Activated CD4-positive, alpha-beta memory T cell treated with anti-CD3 and anti-CD28 coated beads, Interleukin-2, amount 10 ng/mL, durations not matched to agents 7 days and 5 days (primary cell): ENCODE measurements at places on chromosomes 4 and X. TPM values are rescaled to one million over a fixed set of nuclear protein-coding genes. Genes with fewer than 3 reads are reported as not detected.

Gene ANKRD50
- total RNA-seq: 0.18 TPM

Gene MMRN1
- 1.2 TPM for total RNA-seq

Gene ARHGEF6
- total RNA-seq: 119 TPM

Gene SLC9A6
- total RNA-seq: 18.6 TPM

Gene NSUN7
- total RNA-seq: 0.48 TPM

Gene RAB40AL
- total RNA-seq: 0.28 TPM

Gene IRS4
- not detected for total RNA-seq

Gene NXF2
- total RNA-seq: not detected

Gene LPAR4
- total RNA-seq: not detected

- no peaks in the 10 kb centered on the region for H3K36me3 ChIP-seq
- no peak overlapping the region for H3K27ac ChIP-seq
- H3K4me1 ChIP-seq: no peaks in the 10 kb centered on the region
- DNase-seq: no peak
These were observed 130.4 kb downstream of the MSL3 start for GRCh38 chrX:11888421-11888820.

DNA sequence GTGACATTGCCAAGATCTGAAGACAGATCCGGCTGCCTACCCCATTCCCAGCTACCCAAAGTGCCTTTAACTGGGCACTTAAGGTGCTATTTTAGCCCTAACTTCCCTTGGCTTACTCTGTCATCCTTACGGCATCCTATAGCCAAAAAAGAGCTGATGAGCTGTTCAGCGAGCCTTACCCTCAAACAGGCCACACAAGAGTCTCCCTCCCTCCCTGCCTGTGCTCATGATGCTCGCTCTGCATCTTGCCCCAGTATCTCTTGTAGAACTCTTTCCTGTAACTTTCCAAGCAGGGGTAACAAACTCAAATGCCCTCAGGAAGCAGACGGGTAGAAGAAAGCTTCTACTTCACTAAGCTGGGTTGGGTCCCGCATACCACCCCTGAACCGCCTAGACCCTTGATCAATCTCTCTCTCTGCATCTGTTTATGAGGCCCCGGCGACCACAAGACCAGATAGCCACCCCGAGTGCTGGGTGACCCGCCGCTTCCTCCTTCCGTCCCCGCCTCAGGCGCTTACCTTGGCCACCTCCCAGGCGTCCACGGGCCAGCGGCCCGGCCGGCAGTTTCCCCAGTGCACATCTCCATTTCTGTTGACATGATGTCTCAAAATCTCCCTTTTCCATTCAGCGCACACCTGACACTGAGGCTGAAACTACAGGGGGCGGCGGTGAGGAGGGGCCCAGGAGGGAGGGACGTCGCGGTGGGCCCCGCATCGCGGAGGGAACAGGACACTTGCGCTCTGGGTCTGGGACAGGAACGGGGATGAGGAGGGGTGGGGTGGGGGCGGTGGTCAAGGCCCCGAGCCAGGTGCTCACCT, 663 bp downstream of the CXorf38 start:
- H3K4me3 ChIP-seq: peak overlapping the region; percentile 96
- peak overlapping the region; percentile 93 for H3K27ac ChIP-seq
- peak; percentile 44 for DNase-seq
- peaks cover 34% of the 10 kb centered on the region for H3K36me3 ChIP-seq
- H3K4me1 ChIP-seq: peaks cover 26% of the 10 kb centered on the region

DNA sequence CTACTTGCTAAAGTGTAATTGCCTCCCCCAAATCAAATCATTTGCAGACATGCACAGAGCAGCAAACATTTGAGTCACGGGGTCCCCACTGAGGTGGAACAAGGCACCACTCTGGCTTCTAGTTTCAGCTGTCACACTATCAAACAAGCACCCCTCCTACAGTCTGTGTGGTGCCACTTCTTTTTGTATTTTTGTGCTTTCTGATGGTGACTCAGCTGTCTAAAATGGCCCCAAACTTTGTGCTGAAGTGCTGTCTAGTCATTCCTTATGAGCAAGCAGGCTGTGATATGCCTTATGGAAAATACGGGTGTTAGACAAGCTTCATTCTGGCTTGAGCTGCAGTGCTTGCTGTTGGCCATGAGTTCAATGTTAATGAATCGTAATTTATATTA, 15.4 kb downstream of the IGFBP7 start:
- H3K27me3 ChIP-seq: peaks cover 47% of the 10 kb centered on the region
- no peak for DNase-seq
- H3K36me3 ChIP-seq: no peaks in the 10 kb centered on the region
- H3K27ac ChIP-seq: no peak overlapping the region
- H3K4me1 ChIP-seq: no peaks in the 10 kb centered on the region

DNA sequence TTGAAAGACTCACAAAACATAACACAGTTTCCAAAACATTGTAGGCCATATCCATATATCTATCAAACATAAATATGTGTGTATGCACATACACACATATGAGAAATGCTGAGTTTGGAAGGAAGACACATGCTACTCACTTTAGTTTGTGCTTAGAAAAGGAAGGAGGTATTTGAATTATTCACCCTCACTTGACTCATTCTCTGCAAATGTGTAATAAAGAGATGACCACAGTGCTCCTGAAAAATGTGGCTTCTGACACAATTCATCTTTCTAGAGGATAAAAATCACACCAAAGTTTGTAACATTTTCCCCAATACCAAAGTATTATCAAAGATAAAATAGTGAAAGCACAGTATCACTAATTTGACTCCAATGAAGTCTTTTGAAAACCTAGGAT, 950.1 kb downstream of the FAT4 start:
- DNase-seq: no peak
- no peak overlapping the region for H3K27ac ChIP-seq
- no peaks in the 10 kb centered on the region for H3K36me3 ChIP-seq
- no peak overlapping the region for H3K4me3 ChIP-seq
- H3K4me1 ChIP-seq: no peaks in the 10 kb centered on the region

GRCh38 chr4:81786766-81787165, 315.1 kb upstream of the RASGEF1B start:
- DNase-seq: no peak
- no peak overlapping the region for H3K27ac ChIP-seq
- H3K36me3 ChIP-seq: no peaks in the 10 kb centered on the region
- H3K4me3 ChIP-seq: no peak overlapping the region
- peaks cover 13% of the 10 kb centered on the region for H3K4me1 ChIP-seq

GRCh38 chr4:128906581-128906980, 97.1 kb downstream of the JADE1 start:
- no peak for DNase-seq
- no peak overlapping the region for H3K4me3 ChIP-seq
- no peaks in the 10 kb centered on the region for H3K27me3 ChIP-seq

- no peaks in the 10 kb centered on the region for H3K4me1 ChIP-seq
- no peak overlapping the region for H3K4me3 ChIP-seq
- no peaks in the 10 kb centered on the region for H3K36me3 ChIP-seq
- H3K27me3 ChIP-seq: no peaks in the 10 kb centered on the region
These were observed 121.4 kb downstream of the NHS start for GRCh38 chrX:17496407-17496806.

GRCh38 chrX:118637997-118638396, 89.4 kb upstream of the IL13RA1 start:
- no peak overlapping the region for H3K27ac ChIP-seq
- no peak overlapping the region for H3K4me3 ChIP-seq
- H3K27me3 ChIP-seq: no peaks in the 10 kb centered on the region
- H3K4me1 ChIP-seq: no peaks in the 10 kb centered on the region

DNA sequence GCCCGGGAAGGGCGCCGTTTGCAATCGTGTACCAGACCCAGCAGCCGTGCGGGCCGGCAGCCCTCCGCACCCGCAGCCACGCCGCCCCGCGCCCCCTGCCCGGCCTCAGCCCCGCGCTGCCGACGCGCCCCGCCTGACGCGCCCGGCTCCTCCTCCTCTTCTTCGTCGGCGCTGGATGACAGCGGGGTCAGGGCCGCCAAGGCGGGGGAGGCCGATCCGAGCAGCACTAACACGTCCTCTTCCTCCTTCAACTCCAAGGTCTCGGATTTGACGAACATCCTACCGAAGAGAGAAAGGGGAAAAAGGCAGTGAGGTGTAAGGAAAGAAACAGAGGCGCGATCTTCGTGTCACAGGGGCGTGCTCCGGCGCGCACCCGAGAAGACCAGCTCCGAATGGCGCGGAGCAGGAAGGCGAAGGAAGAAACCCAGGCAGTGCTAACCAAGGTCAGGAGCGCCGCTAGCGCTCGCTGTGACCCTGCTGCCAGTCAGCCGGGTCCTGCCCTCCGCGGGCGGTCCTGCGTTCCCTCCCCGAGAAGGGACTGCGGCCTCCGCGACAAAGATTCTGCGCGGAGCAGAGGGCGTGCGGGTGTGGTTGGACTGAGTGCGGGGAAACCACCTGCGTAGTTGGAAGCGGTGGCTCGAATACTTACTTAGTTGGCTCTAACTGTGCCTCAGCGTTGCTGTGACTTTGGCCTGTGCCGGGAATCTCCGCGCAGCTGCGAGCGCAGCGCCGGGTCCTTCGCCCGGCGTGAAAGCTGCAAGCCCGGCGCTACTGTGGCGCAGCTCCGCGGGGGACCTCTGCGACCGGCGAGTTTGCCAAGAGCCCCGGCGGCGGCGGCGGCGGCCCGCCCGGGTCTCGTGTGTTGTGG, 548 bp downstream of the NEUROG2 start:
- peak overlapping the region; percentile 47 for H3K27ac ChIP-seq
- peaks cover 7% of the 10 kb centered on the region for H3K36me3 ChIP-seq
- peaks cover 64% of the 10 kb centered on the region for H3K4me1 ChIP-seq

GRCh38 chrX:96984538-96984937, 100.8 kb downstream of the RPA4 start:
- no peak for DNase-seq
- no peaks in the 10 kb centered on the region for H3K4me1 ChIP-seq
- H3K27ac ChIP-seq: no peak overlapping the region
- H3K4me3 ChIP-seq: no peak overlapping the region
- H3K36me3 ChIP-seq: no peaks in the 10 kb centered on the region
- no peaks in the 10 kb centered on the region for H3K27me3 ChIP-seq

DNA sequence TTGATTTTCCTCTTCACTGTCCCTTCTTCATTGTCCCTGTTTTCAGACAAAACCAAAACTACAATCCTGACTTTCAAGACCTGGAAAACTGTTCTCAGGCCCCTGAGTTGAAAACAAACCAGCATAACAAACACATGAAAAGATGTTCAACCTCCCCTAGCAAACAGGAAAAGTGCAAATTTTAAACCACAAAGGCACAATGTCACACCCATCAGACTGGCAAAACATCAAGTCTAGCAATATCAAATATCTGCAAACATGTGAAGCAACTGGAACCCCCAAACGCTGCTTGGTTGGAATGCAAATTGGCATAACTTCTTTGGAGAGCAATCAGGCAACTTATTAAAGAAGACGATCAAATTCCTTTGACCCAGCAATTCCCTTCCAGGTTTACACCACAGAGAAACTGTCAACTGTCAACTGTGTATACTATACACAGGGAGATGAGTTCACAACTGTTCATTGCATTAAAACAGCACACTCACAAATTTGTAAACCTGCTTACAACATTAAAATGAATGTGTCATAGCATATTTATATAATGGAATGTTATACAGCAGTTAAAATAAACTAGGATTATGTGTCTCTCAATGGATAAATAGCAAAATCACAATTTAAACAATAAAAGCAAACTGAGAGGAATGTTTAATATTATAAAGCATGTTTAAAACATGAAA, 7.0 kb downstream of the USP46 start:
- no peaks in the 10 kb centered on the region for H3K27me3 ChIP-seq
- peak overlapping the region; percentile 4 for H3K4me3 ChIP-seq
- peaks cover 49% of the 10 kb centered on the region for H3K36me3 ChIP-seq
- peak overlapping the region; percentile 55 for H3K27ac ChIP-seq
- DNase-seq: no peak

DNA sequence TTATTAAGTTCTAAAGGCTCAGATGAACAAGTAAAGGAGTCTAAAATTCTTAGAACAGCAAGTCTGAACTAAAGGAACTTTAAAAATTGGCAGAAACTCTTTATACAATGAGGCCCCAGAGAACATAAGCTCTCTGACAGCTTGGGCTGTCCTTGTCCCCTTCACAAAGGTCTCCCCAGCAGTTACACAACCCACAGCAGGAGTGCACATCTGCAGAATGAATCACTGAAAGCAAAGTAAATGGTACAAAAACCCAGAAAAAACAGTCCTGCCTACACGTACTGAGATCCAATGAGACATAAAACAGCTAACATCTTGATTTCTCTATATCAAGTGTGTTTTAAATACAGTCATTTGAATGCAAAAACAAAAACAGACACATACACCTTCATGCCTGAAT, 18.7 kb downstream of the RBBP7 start:
- H3K4me3 ChIP-seq: no peak overlapping the region
- DNase-seq: no peak
- peaks cover 61% of the 10 kb centered on the region for H3K36me3 ChIP-seq
- no peak overlapping the region for H3K27ac ChIP-seq
- no peaks in the 10 kb centered on the region for H3K27me3 ChIP-seq

DNA sequence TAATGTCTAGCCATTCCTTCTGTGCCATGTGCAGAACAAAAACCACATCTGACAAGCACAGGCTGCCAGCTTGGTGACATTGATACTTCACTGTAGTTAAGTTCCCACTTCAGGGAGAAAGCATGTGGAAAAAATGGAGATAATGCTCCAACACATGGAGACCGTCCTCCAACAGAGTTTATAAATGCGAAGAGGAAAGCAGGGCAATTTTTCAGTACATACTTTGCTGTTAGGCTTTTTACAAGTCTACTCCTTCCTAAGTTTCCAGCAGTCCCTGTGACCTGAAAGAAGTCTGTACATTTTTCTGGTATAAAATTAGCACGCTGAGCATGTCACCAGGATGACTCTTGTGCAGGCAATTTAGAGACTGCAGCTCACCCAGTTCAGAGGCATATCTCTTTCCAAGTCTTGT, 766.9 kb upstream of the IGFBP7 start:
- H3K4me1 ChIP-seq: no peaks in the 10 kb centered on the region
- H3K27ac ChIP-seq: no peak overlapping the region
- DNase-seq: no peak
- no peak overlapping the region for H3K4me3 ChIP-seq
- no peaks in the 10 kb centered on the region for H3K27me3 ChIP-seq
- H3K36me3 ChIP-seq: no peaks in the 10 kb centered on the region

DNA sequence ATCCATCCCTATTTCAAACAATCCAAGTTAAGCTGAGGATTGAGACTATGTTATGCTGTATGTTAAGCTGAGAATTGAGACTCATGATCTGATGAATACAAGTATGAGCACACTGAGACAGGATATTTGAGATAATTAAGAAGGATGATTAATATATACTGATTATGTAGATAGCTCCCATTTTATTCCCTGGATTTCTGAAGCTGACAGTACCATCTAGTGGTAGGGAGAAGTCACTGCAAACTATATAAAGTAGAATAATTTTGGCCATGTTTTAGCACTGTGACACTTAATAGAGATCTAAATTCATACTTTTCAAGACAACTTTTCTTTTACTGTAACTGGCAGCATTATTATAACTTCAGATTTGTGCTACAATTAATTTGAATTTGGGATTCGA, 63.8 kb upstream of the HPRT1 start:
- H3K27ac ChIP-seq: no peak overlapping the region
- no peaks in the 10 kb centered on the region for H3K27me3 ChIP-seq
- no peaks in the 10 kb centered on the region for H3K4me1 ChIP-seq
- H3K36me3 ChIP-seq: peaks cover 22% of the 10 kb centered on the region
- no peak for DNase-seq

- H3K36me3 ChIP-seq: no peaks in the 10 kb centered on the region
- no peaks in the 10 kb centered on the region for H3K27me3 ChIP-seq
- H3K27ac ChIP-seq: no peak overlapping the region
- no peak for DNase-seq
- no peak overlapping the region for H3K4me3 ChIP-seq
These were observed 167.8 kb downstream of the CFAP47 start for GRCh38 chrX:36087366-36087765.
